ENCODE measurements at places on chromosomes 11 and 22. TPM values are rescaled to one million over a fixed set of nuclear protein-coding genes. Genes with fewer than 3 reads are reported as not detected.

DNA sequence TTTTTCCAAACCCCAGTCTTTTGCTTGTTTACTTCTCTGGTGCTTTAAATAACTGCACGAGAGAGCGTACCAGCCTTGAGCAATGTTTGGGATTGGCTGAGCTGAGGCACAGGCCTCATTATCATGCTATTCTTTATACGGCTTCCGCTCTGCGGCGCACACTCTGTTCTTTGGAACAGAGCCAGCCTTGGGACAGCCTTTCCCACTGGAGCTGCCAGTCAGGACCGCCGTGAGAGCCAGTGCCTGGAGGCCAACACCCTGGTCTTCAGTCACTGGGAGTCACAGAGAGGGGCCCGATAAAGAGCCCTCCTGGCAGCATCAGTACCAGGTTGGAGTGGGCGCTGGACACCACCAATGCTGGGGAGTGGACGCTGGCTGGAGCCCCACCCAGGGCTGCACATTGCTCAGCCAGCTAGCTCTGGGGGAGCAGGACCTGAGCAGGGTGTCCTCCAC, 125.6 kb downstream of the BCR start:
- H3K27ac ChIP-seq, result no peak overlapping the region
- H3K4me1 ChIP-seq, result peaks cover 14% of the 10 kb centered on the region
- peak; percentile 91 for DNase-seq
- H3K4me3 ChIP-seq, result no peak overlapping the region
- H3K27me3 ChIP-seq, result no peaks in the 10 kb centered on the region

- no peak overlapping the region for H3K27ac ChIP-seq
- no peaks in the 10 kb centered on the region for H3K4me1 ChIP-seq
- DNase-seq, result no peak
Measured at GRCh38 chr11:116255321-116255953, 517.4 kb downstream of the BUD13 start.

GRCh38 chr11:66240781-66241136, 27.7 kb upstream of the RAB1B start:
- no peak overlapping the region for H3K27ac ChIP-seq
- H3K36me3 ChIP-seq, result peaks cover 5% of the 10 kb centered on the region
- H3K4me3 ChIP-seq, result no peak overlapping the region
- H3K27me3 ChIP-seq, result no peaks in the 10 kb centered on the region
- no peaks in the 10 kb centered on the region for H3K4me1 ChIP-seq

GRCh38 chr11:69425895-69426544, 55.4 kb upstream of the LINC01488 start:
- H3K4me1 ChIP-seq, result no peaks in the 10 kb centered on the region
- no peak overlapping the region for H3K27ac ChIP-seq
- H3K36me3 ChIP-seq, result no peaks in the 10 kb centered on the region
- no peak for DNase-seq
- no peaks in the 10 kb centered on the region for H3K27me3 ChIP-seq

DNA sequence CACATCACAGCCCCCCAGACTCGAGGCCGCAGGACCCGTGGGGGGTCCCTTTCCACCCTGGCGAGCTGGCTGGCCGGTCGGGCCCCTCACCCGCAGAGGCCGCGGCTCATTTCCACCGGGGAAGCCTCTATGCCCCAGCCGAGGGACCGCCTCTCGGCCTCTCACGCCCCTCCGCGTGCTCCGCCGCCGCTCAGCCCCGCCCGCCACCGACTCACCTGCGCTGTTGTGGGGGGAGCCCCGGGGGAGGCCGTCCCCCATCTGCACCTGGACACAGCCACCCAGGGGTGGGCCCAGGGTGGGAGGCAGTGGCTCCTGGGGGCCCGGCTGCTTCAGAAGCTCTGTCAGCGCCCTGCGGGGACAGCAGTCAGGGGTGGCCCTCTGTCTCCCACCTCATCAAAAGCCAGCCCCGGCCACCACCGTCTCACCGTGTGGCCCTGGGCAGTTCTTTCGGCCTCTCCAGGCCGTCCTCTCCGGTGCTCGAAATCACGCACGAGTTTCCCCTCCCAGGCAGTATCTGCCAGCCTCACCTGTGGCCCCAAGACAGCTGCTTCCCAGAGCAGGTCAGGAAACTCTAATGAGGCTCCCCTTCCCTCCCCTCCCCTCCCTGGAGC, 3.8 kb downstream of the SHISA8 start:
- peaks cover 26% of the 10 kb centered on the region for H3K4me1 ChIP-seq
- H3K36me3 ChIP-seq, result peaks cover 13% of the 10 kb centered on the region
- peaks cover 42% of the 10 kb centered on the region for H3K27me3 ChIP-seq
- H3K4me3 ChIP-seq, result peak overlapping the region; percentile 12

DNA sequence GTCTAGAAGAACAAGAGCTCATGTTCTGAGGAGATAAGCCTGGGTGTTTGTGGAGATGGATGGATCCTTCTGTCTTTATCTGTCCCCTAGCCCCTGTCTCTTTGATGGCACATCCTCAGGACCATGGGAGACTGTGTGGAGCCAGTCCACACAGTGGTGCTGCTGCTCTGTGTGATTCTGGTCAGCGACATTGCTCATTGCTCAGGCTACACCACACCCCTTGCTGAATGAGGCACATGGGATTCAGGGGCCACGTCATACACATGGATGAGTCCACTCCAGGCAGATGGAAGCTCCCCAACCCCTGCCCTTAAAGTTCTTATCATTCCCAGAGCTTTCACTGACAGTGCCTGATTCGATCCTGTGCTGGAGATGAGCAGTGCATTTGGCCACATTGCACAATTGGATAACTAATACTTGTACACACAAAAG, 222.2 kb downstream of the NAV2 start:
- H3K36me3 ChIP-seq, result no peaks in the 10 kb centered on the region
- no peaks in the 10 kb centered on the region for H3K27me3 ChIP-seq
- H3K27ac ChIP-seq, result no peak overlapping the region
- DNase-seq, result no peak
- no peak overlapping the region for H3K4me3 ChIP-seq

DNA sequence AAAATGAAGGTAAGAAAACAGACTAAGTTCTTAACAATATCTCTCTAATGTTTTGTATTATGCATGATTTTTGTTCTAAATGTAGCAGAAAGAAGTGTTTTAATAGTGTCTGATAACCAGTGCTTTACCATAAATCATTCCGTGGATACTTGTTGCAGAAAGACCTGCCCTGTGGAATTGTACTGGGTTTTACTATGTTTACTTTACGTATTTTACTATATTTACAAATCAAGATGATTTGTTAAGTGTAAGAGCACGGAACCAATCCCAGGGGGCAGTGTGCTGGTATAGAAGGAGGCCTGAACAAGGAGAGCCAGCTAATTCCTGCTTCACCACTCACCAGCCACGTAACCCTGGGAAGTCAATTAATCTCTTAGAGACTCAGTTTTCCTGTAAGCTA, 1.4 kb downstream of the HTR3B start:
- peaks cover 24% of the 10 kb centered on the region for H3K27me3 ChIP-seq
- H3K27ac ChIP-seq, result no peak overlapping the region
- H3K36me3 ChIP-seq, result no peaks in the 10 kb centered on the region
- peaks cover 43% of the 10 kb centered on the region for H3K4me1 ChIP-seq
- peak; percentile 64 for DNase-seq

DNA sequence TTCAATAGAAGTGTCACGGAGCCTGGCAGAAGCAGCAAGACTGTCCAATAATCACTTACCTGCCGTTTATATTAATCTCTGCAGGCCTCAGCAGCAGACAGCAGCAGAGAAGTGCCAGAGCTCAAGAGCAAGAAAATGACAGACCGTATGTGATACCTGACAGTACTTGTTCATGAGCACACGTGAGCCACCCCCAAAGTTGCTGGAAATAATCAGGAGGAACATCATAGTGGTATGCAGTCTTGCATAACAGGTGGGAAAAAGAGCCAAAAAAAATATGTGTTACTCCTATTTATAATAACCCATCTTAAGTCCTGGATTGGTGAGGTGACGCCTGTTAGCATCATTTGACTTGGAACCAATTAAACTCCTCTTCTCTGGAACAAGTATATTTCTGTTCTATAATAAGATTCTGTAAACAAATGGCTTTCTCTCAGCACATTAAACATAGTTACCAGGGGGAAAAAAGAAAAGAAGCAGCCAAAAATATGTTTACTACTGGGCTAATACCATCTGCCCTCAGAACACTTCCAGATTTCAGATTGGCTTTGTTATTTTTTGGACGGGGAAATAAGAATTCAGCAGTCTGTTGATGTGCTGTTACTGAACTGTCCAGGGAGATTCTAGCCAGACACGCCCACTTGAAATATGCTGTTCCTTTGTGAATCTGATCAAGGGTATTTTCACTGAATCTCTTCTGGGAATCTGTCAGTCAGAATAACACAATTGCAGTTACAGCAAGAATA, 7.9 kb upstream of the SLN start:
- H3K36me3 ChIP-seq, result no peaks in the 10 kb centered on the region
- peaks cover 13% of the 10 kb centered on the region for H3K27me3 ChIP-seq
- no peaks in the 10 kb centered on the region for H3K4me1 ChIP-seq
- DNase-seq, result no peak

- no peak overlapping the region for H3K4me3 ChIP-seq
- no peaks in the 10 kb centered on the region for H3K36me3 ChIP-seq
- H3K27ac ChIP-seq, result no peak overlapping the region
- H3K27me3 ChIP-seq, result peaks cover 50% of the 10 kb centered on the region
Measured at GRCh38 chr11:132405728-132406127, 1035.3 kb downstream of the NTM start.

DNA sequence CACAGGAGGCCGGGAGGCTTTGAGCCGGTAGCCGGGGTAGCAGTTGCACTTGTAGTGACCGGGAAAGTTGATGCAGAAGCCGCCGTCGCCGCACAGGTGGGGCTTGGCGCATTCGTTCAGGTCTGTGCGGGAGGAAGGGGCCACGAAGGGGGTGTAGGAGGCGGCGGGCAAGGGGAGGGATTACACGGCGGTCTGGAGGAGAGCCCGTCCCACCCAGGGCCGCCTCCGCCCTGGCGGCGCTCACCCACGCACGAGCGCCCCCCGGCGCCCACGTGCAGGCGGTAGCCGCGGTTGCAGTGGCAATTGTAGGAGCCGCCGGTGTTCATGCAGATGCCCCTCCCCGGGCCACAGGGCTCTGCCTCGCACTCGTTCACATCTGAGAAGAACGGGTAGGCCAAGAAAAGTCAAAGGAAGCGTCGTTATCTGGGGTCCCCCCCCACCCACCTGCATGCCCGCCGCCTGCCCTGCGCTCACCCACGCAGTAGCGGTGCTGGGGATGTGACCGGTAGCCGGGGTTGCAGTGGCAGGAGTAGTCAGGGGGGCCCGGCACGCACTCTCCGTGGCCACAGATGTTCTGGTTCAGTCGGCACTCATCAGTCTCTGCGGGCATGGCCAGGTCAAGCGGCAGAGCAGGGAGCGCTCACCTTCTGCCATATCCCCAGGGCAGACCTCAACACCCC, 10.6 kb downstream of the LTBP3 start:
- H3K27ac ChIP-seq, result no peak overlapping the region
- H3K4me3 ChIP-seq, result no peak overlapping the region
- peaks cover 11% of the 10 kb centered on the region for H3K36me3 ChIP-seq

GRCh38 chr22:37275134-37275533, 7.2 kb upstream of the CYTH4 start:
- H3K36me3 ChIP-seq, result no peaks in the 10 kb centered on the region
- H3K4me3 ChIP-seq, result no peak overlapping the region
- H3K27ac ChIP-seq, result no peak overlapping the region
- no peak for DNase-seq
- H3K27me3 ChIP-seq, result peaks cover 3% of the 10 kb centered on the region
- H3K4me1 ChIP-seq, result no peaks in the 10 kb centered on the region

DNA sequence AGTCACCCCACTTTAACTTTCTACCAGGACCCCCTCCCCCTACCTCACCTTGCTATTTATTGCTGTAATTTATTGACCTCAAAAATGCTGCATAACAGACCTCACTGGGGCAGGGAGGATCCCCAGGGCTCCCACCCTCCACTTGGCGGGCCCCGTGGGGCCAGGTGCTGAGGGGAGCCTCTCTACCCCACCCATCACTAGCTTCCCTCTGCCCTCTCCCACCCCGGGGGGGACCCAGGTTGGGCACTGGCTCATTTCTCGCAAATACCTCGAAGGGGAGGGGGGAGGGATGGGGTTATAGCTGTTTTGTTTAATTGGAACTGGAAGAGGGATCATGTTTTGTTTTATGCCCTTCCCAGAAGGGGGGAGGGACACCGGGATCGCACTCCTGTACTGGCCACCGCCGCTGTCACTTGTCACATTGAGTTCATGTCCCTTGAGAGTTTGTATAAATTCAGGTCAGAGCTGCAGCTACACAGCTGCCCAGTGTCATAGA, 16.3 kb upstream of the TMEM191C start:
- no peaks in the 10 kb centered on the region for H3K27me3 ChIP-seq
- H3K4me3 ChIP-seq, result no peak overlapping the region
- no peak for DNase-seq
- no peaks in the 10 kb centered on the region for H3K36me3 ChIP-seq
- H3K27ac ChIP-seq, result no peak overlapping the region

Gene C11orf42
- total RNA-seq, result not detected

Gene ARHGAP32
- total RNA-seq, result 42.8 TPM

Gene SLC22A12
- not detected for total RNA-seq

Gene MYO7A
- not detected for total RNA-seq

Measured in A673 (cell line).